ENCODE measurements at places on chromosomes 3 and 15.

- DNase-seq = no peak
These were observed 28.0 kb upstream of the DCUN1D1 start for GRCh38 chr3:183008303-183008702.

GRCh38 chr3:68256635-68257223, 602.3 kb upstream of the SUCLG2 start:
- no peak for DNase-seq

- DNase-seq = no peak
These were observed 93.2 kb downstream of the ATP11B start for GRCh38 chr3:182886497-182886896.

DNA sequence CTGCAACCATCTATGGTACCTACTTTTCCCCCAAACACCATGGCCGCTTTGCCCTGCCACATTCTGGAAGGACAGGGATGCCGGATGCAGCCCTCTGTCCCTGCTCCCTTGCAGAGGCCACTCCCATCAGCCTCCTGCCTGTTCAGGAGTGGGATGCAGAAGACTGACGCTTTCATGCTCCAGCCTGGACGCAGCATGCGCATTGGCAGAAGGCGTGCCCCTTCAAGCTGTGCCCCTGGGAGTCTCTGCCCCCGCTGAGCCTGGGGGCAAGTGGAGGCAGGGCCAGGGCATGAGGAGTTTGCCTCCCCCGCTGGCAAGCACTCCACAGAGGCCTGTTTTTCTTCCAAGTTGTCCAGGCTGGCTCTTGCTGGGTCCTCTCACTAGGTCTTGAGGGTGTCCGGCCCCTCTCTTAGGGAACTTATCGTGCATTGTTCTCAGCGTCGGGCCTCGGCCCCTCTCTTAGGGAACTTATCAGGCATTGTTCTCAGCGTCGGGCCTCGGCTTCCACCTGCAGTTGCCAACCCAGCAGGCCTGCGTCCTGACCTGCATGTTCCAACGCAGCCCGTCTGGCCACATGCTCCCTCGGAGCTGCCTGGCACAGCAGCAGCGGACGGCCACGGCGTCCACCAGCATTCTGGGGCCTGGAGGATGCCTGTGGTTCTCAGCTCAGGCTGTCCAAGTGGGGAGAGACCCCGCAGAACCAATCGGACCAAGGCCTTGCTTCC, 14.6 kb upstream of the SNRPA1 start:
- DNase-seq = no peak

GRCh38 chr3:182465301-182466185, 327.8 kb upstream of the ATP11B start:
- no peak for DNase-seq

DNA sequence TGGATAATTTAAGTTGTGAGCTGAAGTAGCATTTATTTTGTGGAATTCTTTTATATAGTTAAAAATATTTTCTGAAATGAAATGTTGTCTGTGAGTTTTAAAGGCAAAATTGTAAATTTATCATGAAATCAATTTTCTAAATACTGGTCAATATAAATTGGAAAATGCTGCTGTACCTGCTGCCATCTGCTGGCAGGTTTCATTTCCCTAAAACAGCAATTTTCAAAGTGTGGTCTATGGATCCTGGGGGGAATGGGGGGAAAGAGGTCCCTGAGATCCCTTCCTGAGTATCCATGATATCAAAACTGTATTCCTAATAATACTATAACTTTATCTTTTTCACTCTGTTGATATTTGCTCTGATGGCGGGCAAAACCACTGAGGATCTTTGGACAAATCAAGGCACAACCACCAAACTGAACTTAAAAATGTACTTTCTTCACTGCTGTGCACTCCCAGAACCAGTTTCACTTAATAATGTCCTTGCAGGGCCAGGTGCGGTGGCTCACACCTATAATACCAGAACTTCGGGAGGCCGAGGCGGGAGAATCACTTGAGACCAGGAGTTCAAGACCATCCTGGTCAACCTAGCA, 17.2 kb upstream of the CCR4 start:
- DNase-seq = peak; percentile 35

DNA sequence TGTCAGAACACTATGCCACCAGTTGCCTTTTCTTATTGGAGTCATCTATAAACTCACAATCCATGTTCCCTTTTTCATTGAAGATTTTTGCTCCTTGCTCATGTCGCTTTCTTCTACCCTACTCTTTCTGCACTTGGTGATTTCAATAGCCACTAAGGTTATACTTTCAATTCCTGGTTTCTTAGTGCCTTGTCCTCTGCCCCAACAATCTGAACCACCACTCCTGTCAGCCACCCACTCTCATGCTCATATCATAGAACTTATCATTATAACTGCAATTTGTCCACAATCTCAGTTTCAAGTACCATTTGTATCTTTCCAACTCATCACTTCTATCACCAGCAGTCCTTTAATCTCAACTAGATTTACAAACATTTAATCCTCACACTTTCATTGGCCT, 10.0 kb upstream of the GRAMD1C start:
- no peak for DNase-seq

- DNase-seq = no peak
These were observed 477.9 kb upstream of the NECTIN3 start for GRCh38 chr3:110593749-110594148.

GRCh38 chr3:195453236-195453635, 10.4 kb upstream of the ACAP2 start:
- DNase-seq = no peak

GRCh38 chr3:88013592-88013991, 45.2 kb downstream of the CGGBP1 start:
- DNase-seq = no peak

DNA sequence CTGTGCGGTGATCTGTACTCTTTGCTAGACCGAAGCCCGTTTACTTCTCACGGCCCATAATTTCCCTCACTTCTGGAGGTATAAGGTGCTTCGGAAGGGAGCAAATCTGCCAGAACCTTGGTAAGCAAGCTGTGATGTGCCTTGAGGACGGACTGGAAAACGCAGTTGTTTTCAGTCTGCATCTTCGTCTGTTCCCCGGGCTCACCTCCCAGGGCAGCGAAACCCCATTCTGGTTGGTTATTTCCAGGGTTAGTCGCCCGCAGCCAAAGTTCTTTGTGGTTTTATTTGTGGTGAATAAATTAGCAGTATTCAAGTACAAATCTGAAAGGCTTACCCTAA, 401 bp downstream of the RAMAC start:
- DNase-seq = no peak

DNA sequence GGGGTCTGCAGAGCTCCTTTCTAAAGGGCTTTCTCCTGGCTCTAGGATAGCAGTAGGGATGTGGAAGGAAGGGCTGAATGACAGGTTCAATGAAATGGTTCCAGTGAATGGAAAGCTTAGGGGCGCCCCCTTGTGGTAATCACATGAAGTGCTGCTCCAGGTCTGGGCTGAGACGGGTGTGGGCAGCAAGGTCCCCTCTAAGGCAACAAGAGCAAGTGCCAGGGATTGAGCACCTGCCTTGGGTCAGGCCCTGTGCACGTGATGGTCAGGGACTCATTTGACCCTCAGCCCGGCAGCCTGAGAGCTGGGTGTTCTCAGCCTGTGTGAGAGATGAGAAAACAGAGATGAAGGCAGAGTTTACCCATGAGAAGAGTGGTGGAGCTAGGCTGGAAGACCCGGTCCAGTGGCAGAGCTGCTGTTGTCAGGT, 12.1 kb upstream of the CX3CR1 start:
- DNase-seq = peak; percentile 42

- DNase-seq = no peak
These were observed 100.1 kb downstream of the IGF2BP2 start for GRCh38 chr3:185724761-185725160.

DNA sequence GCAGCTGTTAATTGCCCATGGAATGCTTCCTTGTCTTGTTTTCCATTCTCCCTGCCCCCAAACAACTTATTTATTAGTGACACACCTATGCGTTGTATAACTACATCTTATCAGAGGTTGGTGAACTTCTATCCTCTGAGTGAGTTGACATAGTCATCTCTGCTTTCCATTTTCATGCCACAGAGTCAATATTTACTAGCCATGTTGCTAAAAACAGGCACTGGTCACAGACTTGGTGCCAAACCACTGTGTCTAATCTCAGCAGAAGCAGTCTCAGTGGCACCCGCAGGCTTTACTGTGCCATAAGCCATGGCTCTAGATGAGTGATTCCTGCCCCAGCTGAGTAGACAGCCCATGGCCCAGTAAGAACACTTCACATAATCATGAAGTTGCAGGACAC, 26.5 kb downstream of the DAPK2 start:
- DNase-seq = no peak

DNA sequence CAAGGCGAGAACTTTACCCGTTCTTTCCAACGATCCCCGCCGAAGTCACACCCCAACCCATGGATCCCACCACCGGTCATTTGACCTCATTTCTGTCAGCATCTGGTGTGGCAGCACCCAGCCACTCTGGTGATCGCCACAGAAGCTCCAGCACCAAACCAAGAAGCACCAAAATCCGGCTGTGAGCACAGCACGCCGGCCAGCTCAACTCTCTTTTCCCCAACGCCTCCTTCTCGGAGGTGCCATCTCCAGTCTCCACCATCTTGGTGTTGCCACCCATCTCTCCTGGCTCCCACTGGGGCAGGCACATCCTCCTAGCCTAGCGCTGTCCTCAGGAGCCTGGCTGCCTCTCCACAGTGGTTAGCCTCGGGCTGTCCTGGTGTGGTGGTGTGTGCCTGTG, 6.5 kb downstream of the MUC4 start:
- DNase-seq = no peak

- DNase-seq = peak; percentile 65
These were observed 32.2 kb downstream of the MCTP2 start for GRCh38 chr15:94263341-94264273.

DNA sequence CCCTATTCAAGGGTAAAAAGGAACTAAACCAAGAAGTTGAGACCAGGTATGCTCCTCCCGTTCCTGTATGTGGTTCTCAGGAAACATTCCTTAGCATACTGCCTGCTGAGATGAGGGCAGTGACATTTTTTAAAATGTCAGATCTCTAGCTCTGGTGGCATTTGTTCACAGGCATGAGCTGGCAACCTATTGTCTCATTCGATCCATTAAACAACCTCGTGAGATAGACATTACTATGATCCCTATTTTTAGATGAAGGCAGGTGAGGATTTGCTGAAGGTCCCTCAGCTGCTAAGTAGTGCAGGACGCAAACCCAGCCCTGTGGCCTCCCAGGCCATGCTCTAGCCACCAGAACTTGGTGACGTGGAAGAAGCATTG, 74.9 kb downstream of the SIDT1 start:
- no peak for DNase-seq

DNA sequence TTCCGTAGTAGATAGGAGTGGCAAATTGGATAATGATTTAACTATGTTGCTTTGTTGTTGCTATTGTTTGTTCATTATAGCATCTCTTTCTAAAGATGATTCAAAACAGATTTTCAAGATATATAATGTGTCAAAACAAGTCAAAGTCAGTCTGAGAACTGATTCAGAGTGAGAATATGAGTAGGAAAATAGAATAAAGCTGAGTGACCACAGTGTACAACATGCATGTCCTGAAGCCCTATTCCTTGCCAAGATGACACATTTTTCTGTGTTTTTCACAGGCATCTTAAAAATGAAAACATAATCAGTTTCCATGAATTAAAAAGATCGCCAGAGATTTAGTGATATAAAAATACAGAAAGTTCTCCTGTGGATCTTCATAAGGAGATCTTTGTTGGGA, 57.0 kb upstream of the THRB start:
- no peak for DNase-seq

DNA sequence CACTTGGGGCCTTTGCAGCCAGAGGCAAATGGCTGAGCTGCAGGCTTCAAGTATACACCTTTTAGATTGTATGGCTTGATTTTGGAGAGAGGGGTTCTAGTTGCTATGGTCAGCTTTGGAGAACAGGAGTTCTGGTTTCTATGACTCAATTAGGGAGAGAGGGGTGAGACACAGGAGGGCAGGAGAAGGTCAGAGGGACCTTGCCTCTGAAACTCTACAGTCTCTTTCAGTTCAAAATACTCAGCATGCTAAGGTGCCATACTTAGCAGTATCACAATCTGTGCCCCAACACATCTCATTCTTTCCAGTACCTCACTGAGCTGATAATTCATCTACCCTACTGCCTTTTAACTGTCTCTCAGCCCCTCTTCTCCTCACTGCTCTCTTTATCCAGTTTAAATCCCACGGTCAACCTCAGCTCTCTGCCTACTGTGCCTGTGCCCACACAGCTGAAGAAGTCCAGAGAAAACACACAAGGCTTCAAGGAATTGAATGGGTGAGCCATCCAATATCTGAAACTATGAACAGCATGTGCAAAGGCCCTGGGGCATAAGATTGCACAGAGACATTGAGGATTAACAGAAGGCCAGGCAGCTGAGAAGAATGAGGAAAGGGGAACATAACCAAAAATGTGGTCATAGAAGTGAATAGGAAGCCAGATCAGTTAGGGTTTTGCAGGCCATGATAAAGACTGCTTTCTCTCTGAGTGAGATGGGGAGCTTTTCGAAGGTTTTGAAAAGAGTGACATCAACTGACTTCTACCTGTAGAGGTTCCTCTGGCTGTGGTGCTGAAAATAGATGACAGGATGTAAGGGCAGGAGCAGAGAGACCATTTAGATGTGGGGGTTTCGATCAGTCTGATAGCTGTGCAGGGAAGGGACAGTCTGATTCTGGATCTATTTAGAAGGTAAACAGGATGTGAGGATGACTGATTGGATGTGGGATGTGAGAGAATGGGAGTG, 54.5 kb upstream of the C3orf80 start:
- DNase-seq = no peak

GRCh38 chr3:58203541-58203940, 7.2 kb downstream of the DNASE1L3 start:
- DNase-seq = no peak

DNA sequence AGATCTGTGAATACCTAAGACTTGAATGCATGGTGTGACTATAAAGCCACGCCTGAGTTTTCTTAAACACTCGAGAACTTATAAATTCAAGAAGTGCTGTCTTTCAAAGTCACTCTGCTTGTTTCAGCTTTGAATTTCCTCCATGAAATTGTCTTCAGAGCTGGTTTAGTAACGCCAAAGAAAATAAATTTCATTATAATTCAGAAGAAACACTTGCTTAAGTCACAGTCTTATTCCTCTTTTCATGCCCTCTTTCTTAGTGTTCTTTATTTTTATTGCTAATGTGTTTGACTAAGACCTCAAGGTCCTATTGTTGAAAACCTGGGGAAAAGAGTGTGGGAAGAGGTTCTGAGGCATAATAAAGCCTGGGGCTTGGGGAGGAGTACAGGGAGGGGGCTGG, 3.3 kb upstream of the RCN2 start:
- no peak for DNase-seq

GRCh38 chr15:39869858-39870515, 50.1 kb downstream of the GPR176 start:
- DNase-seq = no peak

DNA sequence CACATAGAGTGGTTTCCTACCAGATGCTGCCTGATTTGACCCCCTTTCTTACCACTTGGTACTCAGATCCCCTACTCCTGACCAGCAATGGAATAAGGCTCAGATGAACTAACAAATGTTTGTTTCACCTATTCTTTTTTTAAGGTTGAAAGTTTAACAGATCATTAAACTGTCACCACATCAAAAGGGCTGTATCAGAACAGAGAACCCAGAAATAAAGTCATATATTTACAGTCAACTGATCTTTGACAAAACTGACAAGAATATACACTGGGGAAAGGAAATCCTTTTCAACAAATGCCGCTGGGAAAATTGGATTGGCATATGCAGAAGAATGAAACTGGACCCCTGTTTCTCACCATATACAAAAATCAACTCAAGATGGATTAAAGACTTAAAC, 56.0 kb downstream of the GPR176 start:
- no peak for DNase-seq
